GM23338 (cell line): ENCODE measurements at places on chromosomes 7 and 10. TPM values are rescaled to one million over a fixed set of nuclear protein-coding genes. Genes with fewer than 3 reads are reported as not detected.
A peak's percentile ranks its signal among the peaks of the same experiment; 100 is the strongest.

BLOC1S2 gene
- total RNA-seq = 68.4 and 72.8 TPM in 2 replicates

SEMA3D gene
- 7.2 and 8.9 TPM in 2 replicates for total RNA-seq

ANKRD2 gene
- total RNA-seq = not detected in 2 replicates

TRPV5 gene
- total RNA-seq = not detected in 2 replicates

GATA3 gene
- total RNA-seq = not detected in 2 replicates

DNA sequence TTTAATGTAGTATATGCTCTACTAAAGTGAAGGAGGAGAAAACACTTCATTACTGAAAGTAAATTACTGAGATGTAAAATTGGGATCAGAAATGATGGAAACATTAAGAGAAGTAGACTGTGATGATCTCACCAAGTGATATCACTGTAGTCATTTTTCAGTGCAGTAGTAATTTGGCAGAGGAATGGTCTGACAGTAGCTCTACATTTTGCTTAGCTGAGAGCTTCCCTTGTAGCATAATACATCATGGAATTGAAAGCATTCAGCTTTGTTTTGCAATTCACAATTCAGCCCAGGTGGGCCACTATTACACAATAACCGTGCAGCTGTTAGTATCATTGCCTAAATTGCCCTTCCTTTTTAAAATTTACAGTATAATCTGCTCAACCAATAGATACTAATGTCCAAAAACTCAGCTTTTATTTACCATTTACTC is 19.4 kb upstream of the CABCOCO1 start:
- DNase-seq = peak; percentile 58

GRCh38 chr10:130190737-130191115 is 54.5 kb downstream of the GLRX3 start:
- peak; percentile 38 for DNase-seq

- no peak for DNase-seq
Measured at GRCh38 chr7:102165136-102165535, 121.5 kb upstream of the SH2B2 start.

GRCh38 chr10:120161111-120161510 is 268.6 kb downstream of the SEC23IP start:
- no peak for DNase-seq
